NCI-H1105 (cell line): ENCODE measurements at places on chromosomes 16 and 17.

DNA sequence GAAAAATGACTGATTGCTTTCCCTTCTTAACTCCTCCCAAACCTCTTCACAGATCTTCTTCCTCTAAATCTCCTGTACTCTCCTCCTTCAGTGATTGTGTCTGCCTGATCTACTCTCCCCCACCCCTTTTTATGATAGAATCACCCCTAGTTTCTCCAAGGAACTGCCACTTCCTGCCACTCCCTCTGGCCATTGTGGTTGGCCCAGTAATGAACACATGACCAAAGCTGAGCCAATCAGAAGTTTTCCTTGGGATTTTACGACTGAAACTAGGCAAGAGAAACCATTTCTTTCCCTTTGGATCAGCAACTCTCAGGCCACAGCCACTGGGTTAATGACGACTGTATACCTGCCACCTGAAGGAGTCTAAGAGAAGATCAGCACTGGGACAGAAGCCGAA, 15.9 kb downstream of the IRX3 start:
- no peak for DNase-seq

DNA sequence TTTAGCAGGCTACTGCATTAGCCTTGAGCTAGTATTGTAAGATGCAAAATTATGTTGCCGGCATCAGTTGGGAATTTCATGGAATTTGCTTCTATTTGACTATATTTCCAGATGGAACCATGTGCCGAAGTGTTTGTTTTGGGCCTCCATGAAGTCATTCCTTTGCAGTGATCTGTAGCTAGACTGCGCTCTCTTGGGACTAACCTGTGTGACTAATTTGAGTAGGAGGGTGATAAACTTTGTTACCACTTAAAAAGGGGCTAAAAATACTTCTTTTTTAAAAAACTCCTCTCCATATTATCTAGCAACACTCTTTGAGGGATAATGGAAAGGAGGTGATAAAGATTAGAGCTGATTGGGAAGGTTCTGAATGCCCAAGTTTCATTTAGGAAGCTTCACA, 166.8 kb upstream of the TBX2 start:
- no peak for DNase-seq

DNA sequence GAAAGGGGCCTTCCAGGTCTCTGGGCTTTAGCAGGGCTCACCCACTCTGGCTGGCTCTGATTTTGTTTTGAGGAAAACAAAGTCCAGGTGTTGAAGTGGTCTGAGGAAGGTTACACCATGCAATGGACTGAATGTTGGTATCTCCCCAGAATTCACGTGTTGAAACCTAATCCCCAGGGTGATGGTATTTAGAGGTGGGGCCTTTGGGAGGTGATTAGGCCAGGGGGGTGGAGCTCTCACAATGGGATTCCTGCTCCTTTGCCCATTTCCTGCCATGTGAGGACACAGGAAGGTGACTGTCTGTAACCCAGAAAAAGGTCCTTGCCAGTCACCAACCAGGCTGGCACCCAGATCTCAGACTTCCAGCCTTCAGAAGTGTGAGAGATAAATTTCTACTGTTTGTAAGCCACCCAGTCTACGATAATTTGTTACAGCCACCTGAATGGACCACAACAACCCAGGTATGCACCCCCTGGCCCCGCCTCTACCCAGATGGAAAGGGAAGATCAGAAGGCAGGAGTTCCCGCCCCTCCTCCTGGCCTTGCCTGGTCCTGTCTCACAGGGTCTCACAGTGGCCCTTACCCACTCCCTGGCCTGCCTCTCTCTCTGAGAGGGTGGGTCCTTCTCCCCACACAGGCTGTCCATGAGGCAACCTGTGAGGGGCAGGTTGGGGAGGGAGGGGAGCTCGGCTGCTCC, 32.0 kb downstream of the LRRC75A start:
- no peak for DNase-seq

DNA sequence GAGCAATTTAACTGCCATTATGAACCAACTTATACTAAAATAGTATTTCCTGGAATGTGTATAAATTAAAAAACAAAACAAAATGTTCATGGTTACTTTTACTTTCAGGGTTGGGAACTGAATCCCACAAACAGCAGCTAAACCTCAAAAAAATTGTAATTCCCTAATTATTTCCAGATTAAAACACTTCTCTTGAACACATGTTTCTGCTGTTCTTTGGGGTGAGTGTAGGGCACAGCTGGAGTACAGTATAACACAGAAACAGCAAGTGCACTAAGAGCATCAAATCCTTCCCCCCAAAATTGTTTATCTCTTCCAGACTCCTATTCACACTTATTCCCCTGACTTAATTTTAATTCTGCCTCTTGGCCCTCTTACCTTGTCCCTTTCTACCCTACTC, 56.4 kb downstream of the KANSL1 start:
- DNase-seq: no peak

DNA sequence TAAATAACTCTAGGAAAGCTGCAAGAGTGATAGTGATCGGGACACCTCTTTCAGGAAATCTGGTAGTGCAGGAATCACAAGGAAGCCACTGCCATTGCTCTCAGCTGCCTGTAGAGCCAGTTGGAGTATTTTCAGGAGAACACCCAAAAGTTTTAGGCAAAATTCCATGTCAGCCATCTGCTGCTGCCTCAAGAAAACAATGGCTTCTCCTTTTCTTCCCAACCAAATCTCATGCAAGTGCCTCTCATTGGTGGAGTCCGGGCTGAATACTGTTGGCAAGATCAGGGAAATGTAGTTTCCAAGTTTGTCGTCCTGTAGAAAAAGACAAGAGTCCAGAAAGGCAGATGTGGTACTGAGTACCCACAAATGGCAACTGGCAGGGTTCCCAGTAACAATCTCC, 54.9 kb upstream of the TANC2 start:
- DNase-seq: peak; percentile 44

- no peak for DNase-seq
Observed at GRCh38 chr17:75998327-75998795, 2.3 kb upstream of the CDK3 start.

- no peak for DNase-seq
Observed at GRCh38 chr17:42702446-42702845, 20.1 kb downstream of the CNTNAP1 start.

DNA sequence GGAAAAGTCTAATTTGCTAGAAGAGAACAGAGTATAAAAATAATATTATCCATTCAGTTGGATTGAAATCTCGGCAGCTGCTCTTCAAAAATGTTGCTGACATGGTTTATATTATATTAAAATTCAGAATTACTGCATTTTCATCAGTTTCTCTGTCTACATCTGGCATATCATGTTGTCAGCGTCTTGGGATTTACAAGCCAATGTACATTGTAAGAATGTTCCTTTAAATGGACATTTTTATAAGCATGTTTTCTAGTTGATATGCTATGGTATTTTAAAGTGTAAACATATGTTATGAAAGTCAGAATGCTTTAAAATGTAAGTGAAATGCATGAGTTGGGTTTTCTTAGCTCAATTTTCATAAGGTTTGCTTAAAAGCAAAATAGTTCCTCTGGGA, 528.1 kb upstream of the CDH8 start:
- no peak for DNase-seq

GRCh38 chr17:65297384-65297783, 160.2 kb downstream of the RGS9 start:
- no peak for DNase-seq

DNA sequence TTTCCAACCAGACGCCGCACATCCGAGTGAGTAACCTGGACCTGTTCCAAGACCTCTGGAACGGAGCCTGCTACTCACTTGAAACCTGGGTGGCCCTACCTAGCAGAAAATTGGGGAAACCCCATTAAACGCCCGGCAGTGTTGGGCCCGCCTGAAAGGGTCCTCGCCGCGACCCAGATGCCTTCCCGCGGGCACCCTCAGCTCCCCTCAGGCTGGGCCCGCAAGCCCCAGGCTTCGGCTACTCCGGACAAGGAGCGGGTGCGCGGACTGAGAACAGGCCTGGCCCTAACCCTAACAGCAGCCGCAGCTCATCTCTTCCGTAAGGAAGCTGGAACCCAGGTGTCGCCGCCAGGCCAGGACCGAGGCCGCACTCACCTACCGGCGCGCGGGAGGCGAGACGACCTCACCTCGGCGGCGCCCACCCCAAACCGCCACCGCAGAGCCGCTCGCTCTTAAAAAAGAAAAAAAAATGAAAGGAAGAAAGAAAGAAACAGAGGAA, 344 bp downstream of the PSME3IP1 start:
- no peak for DNase-seq

DNA sequence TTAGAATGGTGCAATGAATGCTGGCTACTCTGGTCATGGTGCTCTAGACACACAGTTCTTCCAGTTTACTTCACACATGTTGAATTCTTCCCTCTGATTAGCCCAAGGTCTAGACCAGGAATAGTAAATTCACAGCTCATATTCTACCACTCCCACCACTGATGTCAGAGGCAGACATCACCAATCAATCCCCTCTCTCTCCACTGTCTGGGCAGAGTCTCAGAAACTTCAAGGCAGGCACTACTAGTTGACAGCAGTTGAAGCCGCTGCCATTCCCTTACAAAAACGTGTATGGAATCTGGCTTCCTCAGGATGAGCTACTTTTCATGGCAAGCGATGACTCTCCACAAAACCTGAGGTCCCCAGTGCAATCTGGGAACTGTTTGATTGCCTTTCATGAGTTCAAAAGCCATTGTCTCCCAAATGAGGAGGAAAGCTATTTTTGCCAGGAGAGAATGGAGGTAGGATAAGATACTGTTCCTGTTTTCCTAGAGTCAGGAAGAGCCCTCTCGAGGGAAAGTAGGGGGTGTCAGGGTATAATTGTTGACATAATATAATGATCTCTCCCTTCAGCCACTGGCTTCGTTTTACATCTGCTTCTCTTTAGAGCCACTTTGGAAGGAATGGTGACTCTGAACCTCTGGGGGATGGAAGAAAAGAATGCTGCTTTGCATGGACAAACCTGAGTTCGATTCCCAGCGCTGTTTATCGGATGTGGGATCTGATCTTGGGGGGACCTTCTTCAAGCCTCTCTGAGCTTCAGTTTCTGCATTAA, 90.0 kb downstream of the FOXL1 start:
- no peak for DNase-seq
